Activated CD8-positive, alpha-beta memory T cell treated with anti-CD3 and anti-CD28 coated beads for 4 hours (primary cell): ENCODE measurements at places on chromosomes 5 and 9.

DNA sequence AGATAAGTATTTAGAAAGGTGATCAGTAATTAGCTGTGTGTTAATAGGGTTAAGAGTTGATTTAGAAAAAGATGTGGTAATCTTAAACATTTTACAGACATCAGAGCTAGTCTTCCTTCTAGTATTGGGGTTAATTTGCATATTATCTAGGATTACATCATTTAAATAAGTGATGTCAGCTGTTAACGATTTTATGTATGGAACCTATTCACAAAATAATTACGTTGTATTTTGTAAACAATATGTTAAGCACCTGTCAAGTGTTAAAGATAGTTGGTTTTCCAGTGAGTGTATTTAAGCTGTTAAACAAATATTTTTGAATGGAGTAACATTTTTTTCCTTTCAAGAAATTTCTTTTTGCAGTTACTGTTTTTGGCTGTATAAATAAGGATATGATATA, 2.2 kb downstream of the DCP2 start:
- no peak for DNase-seq

DNA sequence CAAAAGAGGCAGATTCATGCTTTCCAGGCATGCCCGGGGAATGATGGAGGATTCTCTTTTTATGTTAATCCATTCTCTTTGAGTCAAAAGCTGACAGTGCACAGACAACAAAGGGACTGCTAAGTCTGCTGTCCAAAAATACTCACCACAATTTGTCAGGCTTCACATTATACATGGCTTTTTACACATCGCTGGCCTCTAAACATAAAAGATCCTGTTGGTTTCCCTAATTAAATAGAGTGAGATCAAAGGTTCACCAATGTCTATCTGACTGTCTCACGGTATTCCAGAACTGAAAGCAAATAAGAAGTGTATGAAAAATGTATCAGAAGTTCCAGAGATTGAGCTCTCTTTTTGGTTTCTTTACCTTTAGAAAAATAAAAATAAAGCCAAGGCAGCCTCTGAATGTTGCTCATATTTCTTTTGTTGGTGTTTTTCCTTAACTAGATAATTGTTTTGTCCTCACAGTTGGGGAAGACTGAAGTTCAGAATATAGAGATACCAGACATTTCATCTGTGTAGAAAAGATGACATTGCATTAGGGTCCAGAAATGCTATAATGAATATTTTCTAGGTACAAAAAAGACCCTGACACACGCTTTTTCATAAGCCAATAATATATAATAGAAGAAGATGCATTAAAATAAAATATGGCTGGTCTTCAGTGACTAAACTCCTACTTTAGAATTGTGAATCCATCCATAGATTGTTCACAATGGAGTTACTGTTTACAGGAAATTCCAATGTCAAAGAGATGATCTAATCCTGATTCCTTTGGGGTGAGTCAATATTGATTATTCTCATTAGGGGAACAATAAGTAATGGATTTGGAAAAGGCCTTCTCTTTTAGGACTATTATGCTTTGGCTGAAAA, 688.2 kb upstream of the CDH6 start:
- DNase-seq = no peak

- DNase-seq = no peak
These were observed 434.7 kb downstream of the DTWD2 start for GRCh38 chr5:118553662-118554061.

- no peak for DNase-seq
These were observed 497 bp downstream of the NSA2 start for GRCh38 chr5:74767579-74767913.

- no peak for DNase-seq
These were observed 27.5 kb downstream of the ADRB2 start for GRCh38 chr5:148853868-148854267.

- DNase-seq = no peak
These were observed 637.7 kb downstream of the SEMA5A start for GRCh38 chr5:8908055-8908683.

- DNase-seq = no peak
These were observed 39.1 kb downstream of the FGD3 start for GRCh38 chr9:92986176-92987119.

GRCh38 chr5:115684513-115685037, 58.7 kb upstream of the TMED7 start:
- no peak for DNase-seq

DNA sequence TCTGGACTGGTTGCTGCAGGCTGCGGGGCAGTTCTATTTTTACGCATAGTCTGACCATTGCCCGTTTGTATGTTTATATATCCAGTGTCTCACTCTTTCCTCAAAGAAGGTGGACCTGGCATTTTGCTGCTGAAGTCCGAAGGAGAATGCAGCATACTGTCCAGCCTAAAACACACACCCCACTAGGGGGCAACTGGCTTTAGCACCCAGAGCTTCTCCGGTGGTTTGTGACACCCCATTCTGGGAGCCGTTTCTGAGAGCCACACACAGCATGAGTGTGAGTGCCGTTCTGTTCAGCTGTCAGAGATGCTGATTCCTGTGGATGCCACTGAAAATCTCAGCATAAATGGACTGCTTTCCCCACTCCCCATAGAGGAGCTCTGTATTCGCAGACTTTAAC, 290.5 kb upstream of the TAS2R1 start:
- no peak for DNase-seq

DNA sequence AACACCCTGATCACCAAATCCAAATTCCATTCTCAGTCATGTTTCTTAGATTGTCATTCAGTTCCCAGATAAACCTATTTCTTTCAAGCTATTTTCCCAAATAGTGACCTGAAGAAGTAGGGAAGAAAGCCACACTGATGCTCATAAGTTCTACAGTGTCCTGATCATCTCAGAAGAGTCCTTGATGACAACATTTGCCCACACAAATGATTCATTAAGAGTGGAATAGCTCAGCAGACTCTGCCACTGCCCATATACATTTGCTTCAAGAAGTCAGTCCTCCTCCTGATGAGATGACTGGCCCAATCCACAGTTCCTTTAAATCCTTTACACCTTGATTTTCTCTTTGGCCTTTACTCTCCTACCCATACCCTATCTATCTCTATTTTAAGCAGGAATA, 283.7 kb upstream of the NR4A3 start:
- no peak for DNase-seq

DNA sequence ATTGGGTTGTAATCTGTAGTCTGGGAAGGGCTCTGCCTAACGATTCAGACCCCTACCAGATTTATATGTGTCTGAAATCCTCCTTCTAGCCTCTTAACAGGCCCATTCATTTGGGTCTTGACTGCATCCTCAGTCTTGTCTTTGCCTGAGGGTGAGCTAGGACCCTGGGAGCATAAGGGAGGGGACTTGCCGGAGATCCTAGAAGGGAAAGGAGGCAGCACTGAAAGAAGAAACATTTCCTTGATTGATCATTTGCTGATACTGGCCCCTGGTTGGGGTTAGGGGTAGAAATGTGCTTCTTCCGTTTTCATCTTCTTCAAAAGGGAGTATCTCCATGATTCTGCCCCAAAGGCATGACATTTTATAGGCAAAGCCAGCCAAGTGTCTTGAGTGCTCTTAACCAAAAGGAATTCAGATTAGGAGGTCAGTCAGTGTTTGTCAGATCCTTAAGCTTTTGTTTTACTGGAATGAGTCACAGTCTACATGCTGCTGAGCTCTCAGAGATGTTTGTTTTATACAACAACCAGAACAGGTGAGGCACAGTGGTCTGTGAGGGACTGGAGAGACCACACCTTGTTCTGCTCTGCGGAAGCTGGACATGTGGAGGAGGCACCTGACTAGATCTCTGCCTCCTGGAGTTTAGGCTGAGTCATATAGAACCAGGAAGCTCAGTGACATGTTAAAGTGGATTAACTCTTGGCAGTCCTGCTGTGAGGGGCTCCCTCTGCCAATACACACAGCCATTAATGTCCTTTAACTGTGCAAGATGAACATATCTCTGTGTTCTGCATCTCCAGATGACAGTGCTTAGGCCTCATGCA, 37.7 kb downstream of the PCDHAC2 start:
- no peak for DNase-seq

- DNase-seq = no peak
These were observed 323.1 kb downstream of the ADGRV1 start for GRCh38 chr5:90881626-90882150.

DNA sequence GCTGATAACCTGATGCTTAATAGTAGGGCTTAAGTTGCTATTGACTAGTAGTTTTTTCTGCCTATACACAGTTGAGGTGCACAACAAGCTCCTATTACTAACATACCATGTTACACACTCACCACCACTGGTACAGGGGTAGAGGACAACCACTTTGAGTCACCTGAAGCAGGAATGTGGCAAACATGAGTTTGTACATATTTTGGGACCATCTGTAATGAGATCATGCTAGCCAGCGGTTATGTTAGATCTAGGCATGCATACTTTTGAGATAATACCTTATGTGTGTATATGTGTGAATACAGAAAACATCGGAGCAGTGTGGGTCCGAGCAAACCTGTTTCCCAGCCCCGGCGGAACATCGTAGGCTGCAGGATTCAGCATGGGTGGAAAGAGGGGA, 72.8 kb upstream of the NXNL2 start:
- DNase-seq = no peak

GRCh38 chr5:95838001-95838520, 15.5 kb upstream of the GLRX start:
- no peak for DNase-seq

- DNase-seq = no peak
These were observed 62.4 kb downstream of the HMHB1 start for GRCh38 chr5:143874312-143874711.

- no peak for DNase-seq
These were observed 37.1 kb downstream of the CDH18 start for GRCh38 chr5:19950897-19951296.

DNA sequence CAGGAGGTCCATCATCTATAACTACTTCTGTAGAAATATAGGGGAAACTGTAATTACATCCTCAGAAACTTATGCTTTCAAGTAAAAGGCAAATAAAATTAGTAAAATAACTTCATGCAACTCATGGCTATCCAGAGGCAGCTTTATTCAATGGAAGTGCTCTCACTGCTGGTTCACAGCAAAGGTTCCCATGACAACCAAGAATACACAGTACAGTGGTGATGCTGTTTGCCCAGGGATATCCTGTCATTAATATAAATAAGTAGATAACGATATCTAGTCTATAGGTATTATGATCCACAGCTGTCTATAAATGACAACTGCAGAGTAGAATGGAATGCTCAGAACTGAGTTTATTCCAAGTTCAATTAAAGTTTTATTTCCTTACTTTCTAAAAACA, 390.3 kb downstream of the PDE4D start:
- DNase-seq = no peak

DNA sequence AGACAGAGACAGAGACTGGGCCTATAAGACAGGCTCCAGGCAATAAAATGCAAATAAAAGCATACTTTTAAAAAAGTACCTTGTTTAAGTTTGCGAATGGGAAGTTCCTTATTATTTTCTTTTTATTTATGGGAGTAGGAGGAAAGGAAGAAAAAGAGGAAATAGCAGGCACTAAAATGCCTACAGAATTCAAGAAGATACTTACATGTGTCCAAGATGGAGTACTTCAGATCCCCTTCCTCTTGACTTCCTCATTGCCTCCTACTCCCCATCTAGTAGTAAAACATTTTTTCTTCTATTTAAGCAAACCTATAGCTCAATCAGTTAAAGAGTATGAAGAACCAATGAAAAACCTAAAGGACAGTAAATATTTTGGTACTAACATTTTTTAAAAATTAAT, 24.8 kb downstream of the GKAP1 start:
- DNase-seq = no peak

GRCh38 chr5:113203916-113204315, 227.3 kb downstream of the DCP2 start:
- DNase-seq = no peak

GRCh38 chr5:149872351-149873040, 72.1 kb downstream of the PDE6A start:
- DNase-seq = no peak

DNA sequence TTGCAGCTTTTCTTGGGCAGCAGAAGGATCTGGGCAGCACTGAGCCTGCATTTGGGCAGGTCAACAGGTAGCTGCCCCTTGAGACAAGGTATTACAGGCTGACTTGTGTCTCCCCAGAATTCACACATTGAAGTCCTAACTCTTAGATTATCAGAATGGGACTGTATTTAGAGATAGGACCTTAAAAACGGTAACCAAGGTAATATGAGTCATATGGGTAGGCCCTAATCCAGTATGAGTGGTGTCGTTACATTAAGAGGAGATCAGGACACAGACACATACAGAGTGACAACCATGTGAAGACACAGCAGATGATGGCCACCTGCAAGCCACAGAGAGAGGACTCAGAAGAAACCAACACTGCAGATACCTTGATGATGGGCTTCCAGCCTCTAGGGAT, 3.2 kb downstream of the C1QTNF2 start:
- no peak for DNase-seq

DNA sequence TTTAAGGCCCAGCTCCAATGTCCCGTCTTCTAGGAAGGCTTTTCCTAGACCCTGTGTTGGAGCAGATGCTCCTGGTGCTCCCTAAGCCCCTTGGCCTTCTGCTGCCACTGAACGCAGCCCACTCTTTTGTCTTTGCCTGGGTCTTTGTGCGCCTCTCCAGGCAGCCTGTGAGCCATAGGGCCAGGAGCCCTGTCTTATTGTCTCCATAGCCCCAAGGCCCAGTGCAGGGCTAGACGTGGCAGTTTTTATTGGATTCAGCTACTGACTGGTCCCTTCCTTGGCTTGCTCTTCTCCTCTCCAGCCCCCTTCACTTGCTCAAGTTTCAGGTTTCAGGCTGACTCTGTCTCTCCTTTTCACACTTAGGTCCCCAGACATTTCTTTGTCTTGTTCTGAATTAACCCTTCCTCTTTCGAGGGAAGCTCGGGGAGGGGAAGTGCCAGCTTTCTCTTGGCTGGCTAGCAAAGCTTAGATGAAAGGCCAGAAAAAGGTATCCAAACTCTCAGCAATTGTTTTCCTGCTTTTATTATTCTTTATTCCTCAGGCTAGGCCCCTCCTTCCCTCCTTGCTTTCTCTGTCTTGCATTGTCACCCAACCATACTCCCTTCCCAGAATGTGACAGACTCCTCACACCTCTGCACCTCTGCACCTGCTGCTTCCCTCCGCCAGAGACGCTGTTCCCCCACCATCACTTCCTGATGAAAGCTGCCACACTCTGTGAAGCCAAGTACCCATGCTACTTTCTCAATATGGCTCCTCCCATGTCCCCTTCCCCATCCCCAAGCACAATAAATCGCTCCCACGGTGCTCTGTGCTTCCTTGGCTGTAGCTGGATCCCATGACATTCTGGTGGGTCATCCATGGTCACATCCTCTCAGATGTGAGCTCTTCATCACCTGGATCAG, 101.6 kb upstream of the CPEB4 start:
- no peak for DNase-seq
